CD4-positive, alpha-beta memory T cell (primary cell): ENCODE measurements at places on chromosomes 5 and 9. TPM values are rescaled to one million over a fixed set of nuclear protein-coding genes. Genes with fewer than 3 reads are reported as not detected.

Gene ANGPTL2
- polyA plus RNA-seq, result not detected

Gene DMRT2
- polyA plus RNA-seq, result not detected

Gene CCDC152
- polyA plus RNA-seq, result 2.4 TPM

Gene SHISAL2B
- polyA plus RNA-seq, result not detected

Gene GPR107
- polyA plus RNA-seq, result 2.2 TPM

Gene PCDHGB6
- not detected for polyA plus RNA-seq

Gene ADGRV1
- polyA plus RNA-seq, result not detected

Gene C5orf52
- not detected for polyA plus RNA-seq

DNA sequence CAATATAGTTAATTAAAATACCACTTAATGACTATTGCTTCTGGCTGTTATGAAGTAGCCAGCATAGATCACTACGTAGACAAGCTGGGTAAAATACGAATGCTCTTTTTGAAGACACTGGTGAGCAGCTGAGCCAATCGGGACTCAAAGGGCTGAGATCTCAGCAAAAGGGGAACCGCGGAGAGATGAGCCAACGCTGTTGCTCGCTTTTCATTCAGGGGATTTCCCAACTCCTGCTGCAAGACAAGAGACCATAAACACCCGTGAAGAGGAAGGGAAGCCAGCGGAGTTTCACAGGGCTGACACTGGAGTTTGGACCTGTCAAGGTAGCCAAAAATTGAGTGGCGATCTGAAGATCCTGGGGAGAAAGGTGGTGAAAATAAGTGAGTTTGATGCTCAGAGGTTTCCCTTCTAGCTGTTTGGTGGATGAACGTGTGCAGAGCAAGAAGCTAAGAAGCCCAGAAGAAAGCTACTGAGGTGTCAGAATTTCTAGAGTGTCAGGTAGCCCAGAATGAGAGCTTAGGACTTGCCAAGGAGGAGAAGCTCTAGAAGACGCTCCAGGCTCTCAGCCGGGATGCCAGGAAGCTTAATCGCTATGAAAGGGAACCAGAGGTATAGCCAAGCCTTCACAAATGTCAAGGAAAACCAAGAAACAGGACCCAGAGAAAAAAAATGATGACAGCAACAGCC lies 79.6 kb upstream of the RNU6ATAC start:
- peaks cover 11% of the 10 kb centered on the region for H3K4me1 ChIP-seq
- peak; percentile 49 for DNase-seq
- H3K36me3 ChIP-seq, result no peaks in the 10 kb centered on the region
- no peak overlapping the region for H3K27ac ChIP-seq
- H3K27me3 ChIP-seq, result no peaks in the 10 kb centered on the region

GRCh38 chr5:114362977-114363761 lies 1.3 kb downstream of the KCNN2 start:
- no peaks in the 10 kb centered on the region for H3K36me3 ChIP-seq
- no peak for DNase-seq
- H3K4me3 ChIP-seq, result no peak overlapping the region
- no peaks in the 10 kb centered on the region for H3K27me3 ChIP-seq

GRCh38 chr9:35415402-35416097 lies 74.4 kb upstream of the RUSC2 start:
- H3K4me1 ChIP-seq, result no peaks in the 10 kb centered on the region
- H3K27me3 ChIP-seq, result no peaks in the 10 kb centered on the region
- no peak for DNase-seq
- no peak overlapping the region for H3K27ac ChIP-seq
- H3K36me3 ChIP-seq, result no peaks in the 10 kb centered on the region

- DNase-seq, result no peak
- H3K36me3 ChIP-seq, result no peaks in the 10 kb centered on the region
- H3K4me3 ChIP-seq, result no peak overlapping the region
- H3K4me1 ChIP-seq, result no peaks in the 10 kb centered on the region
Observed at GRCh38 chr5:62708481-62709325, 130.1 kb downstream of the LRRC70 start.

GRCh38 chr9:115939065-115939765 lies 214.4 kb upstream of the PAPPA start:
- no peak overlapping the region for H3K27ac ChIP-seq
- H3K4me3 ChIP-seq, result no peak overlapping the region
- H3K36me3 ChIP-seq, result no peaks in the 10 kb centered on the region
- no peaks in the 10 kb centered on the region for H3K4me1 ChIP-seq

DNA sequence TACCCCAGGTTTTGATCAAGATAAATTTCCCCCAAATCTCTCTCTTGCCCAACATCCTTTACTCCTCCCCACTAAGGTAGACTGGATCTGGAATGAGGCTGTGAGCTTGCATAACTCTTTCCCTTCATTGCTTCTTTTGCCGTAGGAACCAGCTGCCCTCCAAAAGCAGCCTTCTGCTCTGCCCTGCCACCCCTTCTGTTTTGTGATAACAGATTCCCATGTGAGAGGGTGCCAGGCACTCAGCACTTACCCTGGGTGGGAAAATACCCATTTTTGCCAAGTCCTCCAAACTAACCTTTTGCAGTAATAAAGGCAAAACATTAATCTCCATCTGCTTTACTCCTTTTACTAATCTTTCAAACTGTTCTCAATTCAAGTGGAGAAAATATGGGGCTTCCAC lies 182.6 kb downstream of the ASTN2 start:
- H3K27me3 ChIP-seq, result no peaks in the 10 kb centered on the region
- no peak overlapping the region for H3K4me3 ChIP-seq
- H3K4me1 ChIP-seq, result no peaks in the 10 kb centered on the region
- H3K27ac ChIP-seq, result no peak overlapping the region
- no peaks in the 10 kb centered on the region for H3K36me3 ChIP-seq
- no peak for DNase-seq

DNA sequence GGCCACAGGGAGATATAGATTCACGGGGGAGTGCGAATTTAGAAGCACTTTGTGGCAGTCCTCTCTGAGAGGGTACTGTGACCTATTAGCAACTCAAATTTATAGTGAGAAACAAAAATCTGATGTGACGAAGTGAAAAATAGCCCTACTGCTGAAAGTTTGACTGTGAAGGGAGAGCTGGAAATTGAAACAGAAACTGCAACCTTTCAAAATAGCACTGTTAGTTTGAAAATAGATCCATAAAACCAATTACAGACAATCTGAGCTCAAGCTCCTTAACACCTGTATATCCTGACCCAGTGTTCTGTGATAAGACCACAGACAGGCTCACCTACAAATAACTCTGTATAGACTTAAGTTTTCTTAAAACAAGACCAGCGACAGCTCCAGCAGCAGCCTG lies 420.1 kb downstream of the IRX1 start:
- no peaks in the 10 kb centered on the region for H3K27me3 ChIP-seq
- H3K36me3 ChIP-seq, result no peaks in the 10 kb centered on the region
- H3K27ac ChIP-seq, result no peak overlapping the region

- no peak for DNase-seq
- H3K27ac ChIP-seq, result no peak overlapping the region
- H3K4me3 ChIP-seq, result no peak overlapping the region
- H3K36me3 ChIP-seq, result no peaks in the 10 kb centered on the region
Observed at GRCh38 chr5:125372694-125373631, 626.5 kb upstream of the ZNF608 start.

GRCh38 chr5:139562847-139563246 lies 1.7 kb downstream of the UBE2D2 start:
- H3K36me3 ChIP-seq, result no peaks in the 10 kb centered on the region
- peak overlapping the region; percentile 40 for H3K4me3 ChIP-seq
- DNase-seq, result no peak

DNA sequence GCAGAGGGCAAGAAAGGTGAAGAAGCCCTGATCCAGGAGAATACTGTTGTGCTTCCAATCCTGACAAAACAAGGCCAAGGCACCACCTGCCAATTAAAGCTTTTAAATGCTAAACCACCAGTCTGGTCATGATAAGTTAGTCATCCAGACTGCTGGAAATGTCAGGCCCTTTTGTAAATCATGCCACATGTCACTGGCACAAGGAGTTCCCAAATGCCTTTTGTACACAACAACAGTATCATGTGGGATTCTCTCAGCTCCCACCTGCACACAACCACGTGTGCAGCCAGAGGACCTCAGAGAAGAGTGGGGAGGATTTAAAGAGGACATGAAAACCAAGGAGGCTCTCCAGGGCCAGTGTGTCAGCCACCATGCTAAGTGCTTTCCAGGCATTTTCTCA lies 99.3 kb downstream of the CDK5RAP2 start:
- H3K36me3 ChIP-seq, result peaks cover 29% of the 10 kb centered on the region
- no peak overlapping the region for H3K4me3 ChIP-seq
- no peaks in the 10 kb centered on the region for H3K4me1 ChIP-seq

DNA sequence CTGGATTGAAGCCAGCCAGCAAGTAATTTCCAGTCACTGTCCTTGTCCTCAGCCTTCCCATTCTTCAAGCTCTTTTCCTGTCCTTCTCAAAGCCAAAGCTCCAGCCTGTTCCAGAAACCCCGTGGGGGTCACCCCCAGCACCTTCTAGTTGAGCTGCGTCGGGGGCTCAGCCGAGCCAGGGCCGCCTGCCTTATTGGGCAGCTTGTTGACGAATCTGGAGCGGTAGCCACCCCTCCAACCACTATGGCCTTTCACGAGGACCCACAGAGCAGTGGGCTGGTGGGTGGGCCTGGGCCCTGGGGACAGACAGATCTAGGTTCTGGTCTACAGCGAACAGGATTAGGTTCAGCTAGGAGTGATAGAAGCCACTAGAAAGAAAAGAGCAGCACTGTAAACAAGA lies 47.3 kb downstream of the TSPAN17 start:
- no peaks in the 10 kb centered on the region for H3K27me3 ChIP-seq
- H3K4me1 ChIP-seq, result peaks cover 3% of the 10 kb centered on the region
- no peak for DNase-seq
- H3K4me3 ChIP-seq, result no peak overlapping the region

DNA sequence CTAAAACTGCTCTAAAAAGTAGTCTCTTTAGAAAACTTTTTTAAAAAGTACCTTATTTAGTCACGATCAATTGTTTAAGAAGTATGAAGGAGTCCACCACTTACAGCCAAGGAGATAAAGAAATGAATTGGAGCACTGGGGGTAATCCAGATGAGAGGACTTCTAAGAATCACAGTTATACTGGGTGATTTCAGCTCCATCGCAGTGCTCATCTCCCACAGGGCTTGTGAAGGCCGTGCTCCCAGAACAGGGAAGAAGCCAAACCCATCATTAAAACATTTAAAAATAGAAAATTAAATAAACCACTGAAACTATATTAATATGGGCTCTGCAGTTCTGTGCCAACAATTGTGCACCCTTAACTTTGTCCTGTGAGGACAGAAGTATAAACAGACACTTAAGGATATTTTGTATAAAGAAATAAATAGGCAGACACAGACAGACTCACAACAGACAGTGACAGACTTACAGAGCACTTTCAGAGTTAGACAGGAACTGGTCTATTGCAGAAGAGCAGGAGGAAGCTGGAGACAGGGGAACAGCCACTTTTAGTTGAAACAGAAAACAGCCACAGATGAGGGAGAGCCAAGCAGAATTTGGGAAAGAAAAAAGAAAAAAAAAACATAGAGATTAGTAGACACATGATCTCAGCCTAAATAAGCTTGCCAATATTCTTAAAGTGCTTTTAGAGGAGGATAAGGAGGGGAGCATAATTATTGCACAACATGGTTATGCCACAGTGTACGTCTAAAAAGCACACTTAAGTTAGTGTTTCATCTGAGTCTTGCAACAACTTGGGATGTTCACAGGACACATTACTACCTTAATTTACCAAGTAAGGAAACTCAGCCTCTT lies 81.8 kb downstream of the FBXO38 start:
- H3K27ac ChIP-seq, result no peak overlapping the region
- no peak overlapping the region for H3K4me3 ChIP-seq
- no peak for DNase-seq
